ENCODE measurements at places on chromosomes 11 and 22. TPM values are rescaled to one million over a fixed set of nuclear protein-coding genes. Genes with fewer than 3 reads are reported as not detected.

Gene NLRP14
- total RNA-seq = 0.35 TPM

Gene SNX32
- total RNA-seq = 1.0 TPM

Gene DCUN1D5
- total RNA-seq = 52.9 TPM

Gene TBX1
- total RNA-seq = 30.2 TPM

Gene OR8D1
- total RNA-seq = not detected

Gene SBF1
- total RNA-seq = 68.6 TPM

Gene GLB1L3
- not detected for total RNA-seq

Gene CD59
- 1,141 TPM for total RNA-seq

Gene CENPM
- 30.4 TPM for total RNA-seq

Gene SCGB1D2
- total RNA-seq = not detected

Gene LDHAL6A
- total RNA-seq = not detected

Gene OR2D2
- 0.31 TPM for total RNA-seq

Gene PRR5L
- total RNA-seq = 6.1 TPM

Gene DLG2
- 1.1 TPM for total RNA-seq

Gene DCHS1
- total RNA-seq = 73.1 TPM

Gene CRYAB
- not detected for total RNA-seq

Gene USP2
- 1.1 TPM for total RNA-seq

Gene CRYBB3
- total RNA-seq = 1.7 TPM

Gene SPDYC
- total RNA-seq = not detected

Gene P2RY2
- total RNA-seq = 5.6 TPM
